ENCODE measurements at places on chromosomes 1 and 21. TPM values are rescaled to one million over a fixed set of nuclear protein-coding genes. Genes with fewer than 3 reads are reported as not detected.

DENND2D gene
- 10.3 TPM for total RNA-seq

KRTAP26-1 gene
- not detected for total RNA-seq

BCAN gene
- 240 TPM for total RNA-seq

C4BPA gene
- total RNA-seq, result 0.20 TPM

OR6K3 gene
- not detected for total RNA-seq

KCNA2 gene
- 36.6 TPM for total RNA-seq

MEF2D gene
- 13.2 TPM for total RNA-seq

DCDC2B gene
- total RNA-seq, result 0.28 TPM

PLA2G2C gene
- total RNA-seq, result not detected

BMP8B gene
- total RNA-seq, result 12.0 TPM

A3GALT2 gene
- not detected for total RNA-seq

LIN28A gene
- total RNA-seq, result not detected

AZIN2 gene
- total RNA-seq, result 15.1 TPM

OR2M3 gene
- 0.40 TPM for total RNA-seq

CAMK1G gene
- 6.8 TPM for total RNA-seq

WNT4 gene
- total RNA-seq, result 12.9 TPM

LINGO4 gene
- total RNA-seq, result 0.22 TPM

AADACL3 gene
- total RNA-seq, result not detected

NLRP3 gene
- 5.0 TPM for total RNA-seq

TNNI3K gene
- 3.0 TPM for total RNA-seq

IGSF9 gene
- 1.3 TPM for total RNA-seq

SERTAD4 gene
- 7.6 TPM for total RNA-seq

HSPA6 gene
- total RNA-seq, result 0.77 TPM

NBPF4 gene
- total RNA-seq, result 0.10 TPM

SH3GLB1 gene
- 89.4 TPM for total RNA-seq

UTS2 gene
- 3.6 TPM for total RNA-seq

UBL4B gene
- total RNA-seq, result not detected

NHLH1 gene
- 1.4 TPM for total RNA-seq

UBXN10 gene
- 9.8 TPM for total RNA-seq

PLEKHN1 gene
- not detected for total RNA-seq

FCER1G gene
- 18.5 TPM for total RNA-seq

G0S2 gene
- total RNA-seq, result 6.1 TPM

KAZN gene
- 22.9 TPM for total RNA-seq

IL23R gene
- total RNA-seq, result 0.06 TPM

MIXL1 gene
- 0.50 TPM for total RNA-seq

C1orf210 gene
- 0.10 TPM for total RNA-seq

HHIPL2 gene
- total RNA-seq, result 1.2 TPM

DAB1 gene
- total RNA-seq, result 8.3 TPM

LCE1D gene
- total RNA-seq, result not detected

CACNA1S gene
- 0.20 TPM for total RNA-seq

ECE1 gene
- total RNA-seq, result 21.2 TPM

PIGR gene
- 0.33 TPM for total RNA-seq

NFIA gene
- total RNA-seq, result 77.2 TPM

DEPDC1 gene
- total RNA-seq, result 8.0 TPM

PRR9 gene
- not detected for total RNA-seq

GIPC2 gene
- 1.2 TPM for total RNA-seq

ELAVL4 gene
- total RNA-seq, result 24.8 TPM

MYOC gene
- total RNA-seq, result 0.69 TPM

B3GALT2 gene
- total RNA-seq, result 11.6 TPM

GPR25 gene
- total RNA-seq, result not detected

DPT gene
- total RNA-seq, result 14.4 TPM

EPHA2 gene
- total RNA-seq, result 4.4 TPM

FLG gene
- total RNA-seq, result under 0.01 TPM

S100A9 gene
- total RNA-seq, result 16.5 TPM

RGS16 gene
- total RNA-seq, result 13.1 TPM

KRTAP19-5 gene
- not detected for total RNA-seq

Data from spinal cord (tissue), 10 donors.